ENCODE measurements at places on chromosomes 6 and 20. TPM values are rescaled to one million over a fixed set of nuclear protein-coding genes. Genes with fewer than 3 reads are reported as not detected.

The MATN4 gene
- total RNA-seq = 0.23 TPM

The PRDM13 gene
- not detected for total RNA-seq

GRCh38 chr20:19341348-19342053 lies 129.1 kb downstream of the SLC24A3 start:
- no peaks in the 10 kb centered on the region for H3K27me3 ChIP-seq
- H3K4me1 ChIP-seq = no peaks in the 10 kb centered on the region
- no peaks in the 10 kb centered on the region for H3K36me3 ChIP-seq
- no peak overlapping the region for H3K27ac ChIP-seq

The DOK5 gene
- total RNA-seq = 2.6 TPM

The GPLD1 gene
- total RNA-seq = 2.7 TPM

Data from left lung (tissue), 14 donors.